ENCODE measurements at places on chromosomes 6 and 20.
A peak's percentile ranks its signal among the peaks of the same experiment; 100 is the strongest.

GRCh38 chr6:90231798-90232197 lies 64.8 kb downstream of the BACH2 start:
- DNase-seq, result no peak

DNA sequence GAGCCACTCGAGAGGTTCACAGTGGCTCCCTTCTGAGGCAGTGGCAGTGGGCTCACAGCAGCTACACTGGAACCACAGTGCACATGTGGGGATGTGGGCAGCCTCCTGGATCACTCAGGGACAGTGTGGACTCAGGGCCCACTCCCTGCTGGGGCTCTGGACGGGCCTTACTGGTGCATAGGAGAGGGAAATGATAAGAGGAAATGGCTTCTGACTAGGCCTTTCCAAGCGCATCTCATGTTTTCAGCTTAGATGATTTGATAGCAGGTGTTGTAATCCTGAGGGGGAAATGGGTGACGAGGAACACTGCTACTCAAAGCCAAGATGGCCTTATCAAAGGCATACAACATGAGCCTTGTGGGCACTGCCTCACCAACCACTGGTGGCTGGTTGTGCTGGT lies 44.0 kb downstream of the PANK2 start:
- no peak for DNase-seq

GRCh38 chr6:6330407-6330806 lies 9.9 kb upstream of the F13A1 start:
- no peak for DNase-seq

- no peak for DNase-seq
Observed at GRCh38 chr6:157372501-157373280, 8.3 kb upstream of the ZDHHC14 start.

DNA sequence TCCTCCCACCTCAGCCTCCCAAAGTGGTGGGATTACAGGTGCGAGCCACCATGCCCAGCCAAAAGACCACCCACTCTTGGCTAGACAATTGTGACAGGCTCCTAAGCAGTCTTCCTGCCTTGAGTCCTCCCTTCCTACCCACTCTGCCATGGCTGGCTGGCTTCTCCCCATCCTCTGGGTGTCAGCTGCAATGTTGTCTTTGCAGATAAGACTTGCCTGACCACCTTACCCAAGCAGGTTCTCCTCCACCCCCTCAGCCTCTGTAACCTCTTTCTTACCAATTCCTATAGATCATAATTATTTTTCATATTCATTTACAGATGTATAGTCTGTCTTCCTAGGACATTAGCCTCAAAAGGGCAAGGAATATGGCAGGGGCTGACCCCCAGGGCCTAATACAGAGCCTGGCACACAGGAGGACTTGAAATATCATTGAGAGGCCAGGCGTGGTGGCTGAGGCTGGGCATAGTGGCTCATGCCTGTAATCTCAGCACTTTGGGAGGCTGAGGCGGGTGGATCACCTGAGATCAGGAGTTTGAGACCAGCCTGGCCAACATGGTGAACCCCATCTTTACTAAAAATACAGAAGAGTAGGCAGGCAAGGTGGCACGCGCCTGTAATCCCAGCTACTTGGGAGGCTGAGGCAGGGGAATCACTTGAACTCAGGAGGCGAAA lies 28.7 kb upstream of the SPAG4 start:
- no peak for DNase-seq

DNA sequence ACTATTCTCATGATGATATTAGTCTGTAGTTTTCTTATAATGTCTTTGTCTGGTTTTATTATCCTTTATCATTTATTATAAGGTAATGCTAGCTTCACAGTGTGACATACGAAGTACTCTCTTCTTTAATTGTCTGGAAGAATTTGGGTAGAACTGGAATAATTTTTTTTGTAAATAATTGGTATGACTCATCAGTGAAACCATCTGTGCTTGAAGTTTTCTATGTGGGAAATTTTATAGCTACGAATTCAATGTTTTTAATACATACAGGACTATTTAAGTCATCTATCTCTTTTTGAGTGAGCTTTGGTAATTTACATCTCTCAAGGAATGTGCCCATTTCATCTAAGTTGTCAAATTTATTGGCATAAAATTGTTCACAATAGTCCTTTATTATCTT lies 86.3 kb downstream of the SOD2 start:
- no peak for DNase-seq

- DNase-seq, result no peak
Observed at GRCh38 chr20:48230216-48230615, 444.9 kb upstream of the SULF2 start.

DNA sequence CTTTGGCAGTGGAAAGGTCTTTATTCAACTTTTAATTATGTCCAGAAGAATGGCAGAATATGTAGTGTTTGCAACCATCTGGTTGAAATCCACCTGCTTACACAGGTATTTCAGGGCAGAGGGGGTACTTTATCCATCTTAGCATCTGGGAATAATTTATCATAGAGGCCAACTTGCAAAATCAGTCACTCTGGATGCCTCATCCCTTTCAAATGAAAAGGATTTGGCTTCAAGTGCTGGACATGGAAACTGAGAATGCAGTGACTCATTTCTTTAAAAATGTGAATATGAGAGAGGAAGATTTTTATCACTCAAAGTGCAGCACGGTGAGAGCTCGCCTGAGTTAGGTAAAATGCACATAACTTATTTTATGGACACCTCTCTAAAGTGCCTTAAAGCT lies 758.3 kb downstream of the KIF16B start:
- DNase-seq, result no peak

GRCh38 chr6:115896538-115897129 lies 164.1 kb downstream of the FRK start:
- DNase-seq, result no peak

GRCh38 chr6:108837236-108837971 lies 10.8 kb upstream of the ARMC2 start:
- DNase-seq, result no peak

DNA sequence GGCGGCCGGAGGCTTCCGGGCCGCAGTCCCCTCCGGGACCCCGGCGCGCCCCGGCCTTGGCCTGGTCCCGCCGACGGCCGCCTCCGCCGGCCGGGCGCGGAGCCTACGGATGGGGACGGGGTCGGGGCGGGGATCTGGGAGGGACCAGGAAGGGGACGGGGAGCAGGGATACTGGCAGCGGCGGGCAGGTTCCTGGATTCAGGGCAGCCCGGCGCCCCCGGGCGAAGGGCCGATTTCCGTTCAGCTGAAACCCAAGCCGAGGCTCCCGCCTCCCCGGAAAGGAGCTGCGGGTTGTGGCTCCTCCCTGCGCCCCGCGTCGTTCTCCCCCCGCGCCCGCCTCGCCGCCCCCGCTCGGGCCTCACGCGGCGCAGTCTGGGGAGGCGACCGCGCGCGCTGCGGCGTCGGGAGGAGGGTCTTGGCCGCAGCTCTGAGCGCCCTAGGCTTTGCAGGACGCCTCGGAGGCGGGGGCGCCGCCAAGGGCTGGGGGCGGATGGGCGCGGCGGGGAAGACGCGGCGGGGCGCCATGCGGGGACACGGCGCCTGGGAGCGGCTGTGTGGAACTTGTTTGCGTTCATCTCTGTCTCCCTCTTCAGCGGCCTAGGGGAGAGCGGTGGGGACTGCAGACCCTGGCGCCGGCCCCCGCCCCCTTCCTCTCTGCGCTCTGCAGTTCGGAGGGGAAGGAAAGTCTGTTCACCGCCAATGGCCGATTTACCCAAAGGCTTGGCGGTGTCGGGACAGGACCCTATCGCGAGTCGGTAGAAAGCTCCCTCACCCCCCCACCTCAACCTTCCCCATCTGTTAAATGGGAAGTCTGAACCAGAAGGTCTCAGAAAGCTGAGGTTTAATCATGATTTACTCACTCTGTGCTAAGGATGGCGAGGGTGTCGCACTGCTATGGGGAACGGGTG lies 22.7 kb upstream of the TMEM181 start:
- no peak for DNase-seq

DNA sequence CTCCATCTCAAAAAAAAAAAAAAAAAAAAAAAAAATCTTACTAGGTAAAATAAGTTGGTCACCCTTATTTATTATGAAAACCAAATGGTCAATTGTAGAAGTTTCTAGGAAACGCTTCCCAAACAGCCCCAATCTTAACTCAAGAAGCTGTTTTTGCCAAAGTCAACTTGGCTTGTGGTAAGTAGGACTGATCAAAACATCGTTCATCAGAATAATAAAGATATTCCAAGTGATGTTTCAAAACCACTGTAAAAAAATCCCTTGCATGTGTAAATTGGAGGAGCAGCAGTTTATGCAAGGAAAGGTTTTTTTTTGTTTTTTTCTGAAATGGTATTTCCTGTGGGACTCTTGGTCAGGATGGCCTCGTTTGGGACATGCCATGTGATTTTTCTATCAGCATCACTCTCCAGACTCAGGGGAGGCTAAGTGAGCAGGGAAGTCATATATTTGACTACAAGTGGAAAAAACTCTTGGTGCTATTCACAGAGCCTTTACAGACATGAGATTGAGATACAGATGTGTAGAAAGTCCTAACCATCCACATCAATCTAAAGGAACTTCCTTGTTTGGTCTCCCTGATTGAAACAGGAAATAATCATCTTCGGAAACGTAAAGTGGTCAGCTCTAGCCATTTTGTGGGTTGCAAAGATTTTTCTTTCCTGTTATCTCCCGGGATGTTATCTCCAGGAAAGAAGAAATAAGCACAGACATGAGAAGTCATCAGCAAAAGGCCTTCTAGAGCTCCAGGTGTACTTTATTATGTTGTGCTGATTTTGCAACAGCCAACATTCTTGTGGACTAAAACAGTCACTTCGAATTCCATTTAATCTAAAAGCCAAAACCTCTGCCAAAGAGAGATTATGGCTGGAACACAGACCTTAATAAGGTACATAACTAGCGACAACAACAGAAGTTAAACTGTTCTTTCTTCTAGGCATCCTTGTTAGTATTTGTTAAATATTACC lies 177.8 kb downstream of the EDN1 start:
- DNase-seq, result peak; percentile 56

GRCh38 chr20:58133020-58133808 lies 95.2 kb downstream of the ANKRD60 start:
- DNase-seq, result no peak

- no peak for DNase-seq
Observed at GRCh38 chr6:50840112-50840810, 21.6 kb downstream of the TFAP2B start.

DNA sequence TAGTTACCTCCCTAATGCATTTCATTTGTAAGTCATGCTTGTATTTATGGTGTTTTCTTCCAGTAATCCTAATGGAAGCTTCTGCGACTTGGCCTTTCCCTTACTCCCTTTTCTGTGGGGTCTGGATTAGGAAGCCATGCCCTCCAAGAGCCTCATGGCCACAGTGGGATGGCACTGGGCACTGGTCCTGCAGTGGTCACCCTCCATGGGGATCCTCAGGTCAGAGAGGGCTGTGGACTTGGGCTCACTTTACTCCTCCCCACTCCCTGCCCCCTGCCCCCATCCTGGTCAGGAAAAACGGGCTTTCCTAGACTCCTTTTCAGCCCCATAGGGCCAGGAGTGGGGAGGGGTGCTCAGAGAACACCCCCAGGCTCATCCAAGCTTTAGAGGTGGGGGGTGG lies 49.9 kb downstream of the EBF4 start:
- no peak for DNase-seq

- no peak for DNase-seq
Observed at GRCh38 chr20:57782631-57783041, 72.8 kb upstream of the PMEPA1 start.

- no peak for DNase-seq
Observed at GRCh38 chr6:149563928-149564325, 2.2 kb upstream of the GINM1 start.

- DNase-seq, result no peak
Observed at GRCh38 chr6:10421921-10422736, 7.3 kb upstream of the TFAP2A start.

- no peak for DNase-seq
Observed at GRCh38 chr20:7696311-7696710, 243.9 kb downstream of the HAO1 start.

GRCh38 chr6:118981884-118982574 lies 47.1 kb upstream of the MCM9 start:
- DNase-seq, result peak; percentile 52

- no peak for DNase-seq
Observed at GRCh38 chr6:27693766-27694546, 218.2 kb downstream of the OR2B2 start.

DNA sequence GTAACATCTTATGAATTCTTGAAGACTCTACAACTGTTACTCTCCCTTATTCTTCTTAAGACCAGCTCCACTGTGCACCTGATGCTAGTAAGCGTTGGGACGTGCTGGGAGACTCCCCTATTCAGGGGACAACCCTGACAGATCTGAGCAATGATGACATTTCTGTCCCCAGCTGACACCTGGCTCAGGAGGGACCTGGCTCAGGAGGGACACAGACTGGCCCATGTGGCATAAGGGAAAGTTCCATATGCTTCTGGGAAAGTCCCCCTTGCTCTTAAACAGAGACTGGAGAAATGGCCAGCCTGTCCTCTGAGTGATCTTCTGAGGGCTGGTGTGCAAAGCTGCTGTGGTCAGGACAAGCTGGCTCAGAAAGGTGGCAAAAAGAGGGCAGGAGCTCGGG lies 10.0 kb upstream of the CD93 start:
- DNase-seq, result no peak

DNA sequence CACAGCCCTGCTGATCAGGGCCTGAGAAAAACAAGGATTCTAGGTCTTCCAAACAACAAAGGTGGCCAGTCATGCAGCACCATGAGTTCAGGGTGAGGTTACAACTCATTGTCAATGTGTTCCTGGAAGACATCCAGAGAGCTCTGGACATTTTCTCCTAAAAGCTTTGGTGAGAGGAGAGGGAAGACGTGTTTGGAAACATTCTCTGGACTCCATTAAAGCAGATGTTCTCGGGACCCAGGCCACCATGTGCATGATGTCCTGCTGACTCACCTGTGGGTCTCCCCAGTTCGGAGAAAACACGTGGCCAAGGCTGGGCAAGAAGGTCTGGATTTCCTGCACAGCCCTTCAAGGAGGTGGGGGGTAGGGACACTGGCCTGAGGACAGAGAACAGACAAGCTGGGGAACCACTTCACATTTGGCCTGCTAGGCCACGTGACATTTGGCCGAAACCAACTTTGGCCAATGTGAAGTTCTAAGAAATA lies 61.6 kb downstream of the KCNB1 start:
- DNase-seq, result no peak

DNA sequence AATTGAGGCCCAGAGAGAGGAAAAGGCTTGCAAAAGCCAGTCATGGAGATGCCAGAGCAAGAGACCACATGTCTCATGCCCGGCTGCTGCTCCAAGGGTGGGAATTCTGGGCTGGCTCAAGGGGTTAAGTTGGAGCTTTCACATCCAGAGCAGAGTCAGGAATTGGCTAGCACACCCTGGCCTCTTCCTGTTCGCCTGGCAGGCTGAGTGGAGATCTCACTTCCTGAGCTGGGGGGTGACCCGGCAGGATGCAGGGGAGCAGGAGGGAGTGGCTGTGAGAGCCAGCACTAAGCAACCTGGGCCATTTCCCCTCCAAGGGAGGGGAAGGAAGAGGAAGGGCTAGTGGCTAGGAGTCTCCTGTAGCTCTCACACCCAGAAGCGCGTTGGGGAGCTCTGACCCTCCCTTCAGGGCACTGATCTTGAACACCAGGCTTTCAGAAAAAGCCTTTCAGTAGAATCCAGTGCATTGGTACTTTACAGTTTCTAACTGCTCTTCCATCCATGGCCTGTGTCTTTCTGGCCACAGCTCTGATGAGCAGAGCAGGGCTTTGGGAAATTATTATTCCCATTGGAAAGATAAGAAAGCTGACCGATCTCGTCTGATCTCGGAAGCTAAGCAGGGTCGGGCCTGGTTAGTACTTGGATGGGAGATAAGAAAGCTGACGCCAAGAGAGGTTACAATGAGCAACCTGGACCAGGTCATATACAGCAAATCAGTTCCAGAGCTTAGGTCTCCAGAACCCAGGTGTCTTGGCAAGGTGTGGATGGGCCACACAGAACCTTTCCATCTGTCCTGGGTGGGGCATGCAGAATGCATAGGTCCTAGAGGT lies 2.2 kb upstream of the CCM2L start:
- no peak for DNase-seq

GRCh38 chr20:10672624-10673127 lies 1.1 kb downstream of the JAG1 start:
- DNase-seq, result no peak

Measured in retinal pigment epithelial cell (primary cell).